Ascending aorta (tissue), 2 donors: ENCODE measurements at places on chromosomes 6 and 20.
A peak's percentile ranks its signal among the peaks of the same experiment; 100 is the strongest.

DNA sequence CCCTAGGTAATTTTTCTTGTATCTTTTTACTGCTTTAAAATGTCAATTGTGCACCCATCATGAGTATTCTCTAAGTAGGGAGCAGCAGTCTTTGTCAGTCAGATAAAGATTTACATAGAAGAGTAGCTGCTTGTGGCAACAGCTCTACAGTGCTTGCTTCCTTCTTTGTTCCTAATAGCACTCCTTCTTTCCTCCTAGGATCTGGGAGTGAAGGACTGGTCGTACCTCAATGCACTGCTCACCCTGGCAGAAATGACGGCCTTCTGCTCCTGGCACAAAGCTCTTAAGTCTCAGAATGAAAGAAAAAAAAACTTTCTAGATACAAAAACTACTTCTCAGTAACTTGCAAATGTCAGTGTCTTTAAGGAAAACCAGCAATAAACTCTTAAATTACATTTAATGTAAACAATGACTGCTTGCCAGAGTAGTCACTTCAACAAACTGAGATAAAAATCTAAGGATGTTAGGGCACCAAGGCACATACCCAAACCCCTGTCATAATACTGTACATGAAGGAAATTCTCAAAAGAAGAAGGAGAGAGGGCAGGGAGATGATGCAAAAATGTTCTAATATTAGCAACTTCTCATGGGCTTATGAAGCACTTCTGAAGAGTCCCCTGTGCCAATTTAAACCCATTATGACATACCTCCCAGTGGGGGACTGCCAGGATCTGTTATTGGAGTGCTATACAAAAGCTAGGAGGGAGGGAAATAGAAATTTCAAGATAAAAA, 34.0 kb downstream of the NCOA6 start:
- no peak for DNase-seq

DNA sequence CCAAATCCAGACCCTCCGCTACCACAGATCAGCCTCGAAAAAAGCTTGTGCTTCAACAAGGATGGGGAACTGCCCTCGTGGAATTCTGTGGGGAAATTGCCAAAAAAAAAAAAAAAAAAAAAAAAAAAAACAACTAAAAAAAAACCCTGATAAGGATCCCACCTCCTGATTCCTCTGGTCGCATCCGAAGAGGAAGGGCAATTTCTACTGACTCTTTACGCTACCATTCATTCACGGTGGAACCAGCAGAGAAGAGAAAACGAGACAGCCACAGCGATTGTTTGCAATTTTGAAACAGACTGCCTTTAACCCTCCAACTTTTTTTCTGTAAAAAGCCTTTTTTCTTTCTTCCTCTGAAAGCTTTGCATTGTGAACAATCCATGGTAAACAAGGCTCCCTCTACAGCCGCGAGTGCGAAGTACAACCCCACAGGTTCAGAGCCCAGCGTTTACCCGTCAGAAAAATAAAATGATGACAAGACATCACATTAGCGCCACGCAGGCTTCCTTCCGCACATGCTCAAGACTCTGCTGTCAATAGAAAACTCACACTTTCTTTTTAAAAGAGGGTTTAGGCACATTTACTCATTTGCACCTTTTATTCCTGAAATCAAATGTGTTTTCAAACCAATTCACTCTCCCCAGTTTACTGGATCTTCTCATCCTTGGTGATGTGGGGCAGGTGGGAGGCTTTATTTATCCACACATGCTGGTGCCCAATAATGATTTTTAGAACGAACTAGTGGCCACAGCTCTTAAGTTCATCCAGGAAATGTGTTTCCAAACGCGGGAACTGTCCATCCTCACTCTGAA, 100.0 kb downstream of the NOL4L start:
- peak; percentile 87 for DNase-seq

- no peak for DNase-seq
These were observed 32.3 kb upstream of the PLCB4 start for GRCh38 chr20:9036593-9036992.

DNA sequence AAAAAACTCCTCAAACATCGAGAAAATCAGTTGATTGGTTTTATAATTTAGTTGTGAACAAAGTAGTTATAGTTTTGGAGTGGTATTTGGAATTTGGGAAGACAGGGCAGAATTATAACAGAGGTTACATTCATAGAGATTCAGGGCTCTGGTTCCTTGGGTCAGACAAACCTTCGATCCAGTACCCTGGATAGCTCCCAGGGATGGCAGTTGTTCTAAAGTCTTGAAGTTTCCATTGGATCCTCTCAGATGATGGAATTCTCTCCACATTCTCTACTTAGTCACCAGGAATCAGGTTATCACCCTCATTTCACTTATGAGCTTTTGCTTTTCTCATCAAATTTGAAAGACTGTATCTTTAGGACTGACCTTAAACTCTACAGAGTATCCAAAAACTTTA, 285.1 kb downstream of the CENPW start:
- no peak for DNase-seq

DNA sequence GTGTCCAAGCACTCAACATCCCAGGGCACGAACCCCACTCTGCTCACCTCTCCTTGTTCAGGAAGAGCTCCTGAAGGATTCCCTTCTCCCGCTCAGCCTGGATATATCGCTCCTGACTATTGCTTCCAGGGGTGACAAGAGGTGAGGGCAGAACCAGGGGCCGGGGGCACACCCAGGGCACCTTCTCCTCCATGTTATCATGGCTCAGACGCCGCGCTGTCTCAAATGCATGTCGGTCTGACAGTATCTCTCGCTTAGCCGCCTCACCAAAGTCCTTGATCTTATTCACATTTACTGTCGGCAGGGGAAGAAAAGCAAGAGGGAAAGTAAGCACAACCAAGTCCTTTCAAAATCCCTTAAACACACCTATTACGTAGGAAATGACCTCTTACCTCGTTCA, 13.1 kb downstream of the PPP1R10 start:
- DNase-seq = no peak
